ENCODE measurements at places on chromosomes 2 and 18.

GRCh38 chr2:99809259-99809900 lies 319.6 kb upstream of the REV1 start:
- peak; percentile 25 for DNase-seq

DNA sequence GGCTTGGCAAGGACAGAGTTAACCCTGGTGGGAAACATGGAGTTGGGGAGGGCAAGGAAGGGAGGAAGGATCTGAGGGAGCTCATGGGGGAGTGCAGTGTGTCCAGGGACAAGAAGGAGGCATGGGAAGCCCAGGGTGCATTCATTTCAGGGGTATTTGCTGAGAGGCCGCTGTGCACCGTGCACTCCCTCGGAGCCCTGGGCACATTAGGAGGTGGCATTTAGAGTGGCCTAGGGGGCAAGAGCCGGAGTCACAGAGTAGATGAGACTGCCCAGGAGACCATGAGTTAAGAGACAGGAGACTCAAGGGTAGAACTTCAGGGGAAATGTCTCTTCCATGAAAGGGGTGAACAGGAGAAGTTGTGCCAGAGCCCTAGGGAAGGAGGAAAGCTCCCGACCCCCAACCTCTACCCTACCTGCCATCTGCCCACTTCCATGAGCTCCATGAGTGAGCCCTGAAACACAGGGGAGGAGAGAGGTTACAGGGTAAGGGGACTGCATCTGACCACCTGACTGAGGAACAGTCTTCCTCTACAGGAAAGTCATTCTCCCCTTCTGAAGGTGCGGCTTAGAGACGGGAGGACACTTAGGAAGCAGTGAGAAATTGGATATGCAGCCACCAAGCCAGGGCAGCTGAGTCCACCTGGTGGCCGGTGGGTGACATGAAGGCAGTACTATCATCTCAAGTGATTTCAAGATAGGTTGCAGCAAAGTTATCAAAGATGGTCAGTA lies 58.5 kb upstream of the COPS8 start:
- DNase-seq, result peak; percentile 77

- no peak for DNase-seq
These were observed 125.0 kb downstream of the SETBP1 start for GRCh38 chr18:44805643-44806042.

- DNase-seq, result no peak
These were observed 21.4 kb downstream of the KIF3C start for GRCh38 chr2:25960920-25961319.

GRCh38 chr2:86078774-86079545 lies 26.7 kb downstream of the POLR1A start:
- no peak for DNase-seq

DNA sequence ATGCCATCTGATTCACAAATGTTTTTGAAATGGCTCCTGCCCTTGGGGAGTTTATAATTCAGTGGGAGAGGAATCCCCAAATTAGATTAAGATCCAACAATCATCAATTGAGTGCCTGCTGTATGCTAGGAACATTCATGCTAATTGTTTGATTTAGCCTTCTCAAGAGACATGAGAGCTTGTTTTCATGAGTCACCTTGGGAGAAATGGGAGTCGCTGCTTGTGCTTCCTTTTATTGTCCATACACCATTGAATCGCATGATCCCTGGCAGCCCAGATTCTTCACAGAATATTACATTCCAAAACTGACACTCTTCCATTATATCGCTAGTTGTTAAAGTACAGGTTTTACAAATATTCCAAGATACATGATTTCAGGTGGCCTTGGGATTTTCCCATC lies 106.0 kb upstream of the MAP3K20 start:
- DNase-seq, result no peak

DNA sequence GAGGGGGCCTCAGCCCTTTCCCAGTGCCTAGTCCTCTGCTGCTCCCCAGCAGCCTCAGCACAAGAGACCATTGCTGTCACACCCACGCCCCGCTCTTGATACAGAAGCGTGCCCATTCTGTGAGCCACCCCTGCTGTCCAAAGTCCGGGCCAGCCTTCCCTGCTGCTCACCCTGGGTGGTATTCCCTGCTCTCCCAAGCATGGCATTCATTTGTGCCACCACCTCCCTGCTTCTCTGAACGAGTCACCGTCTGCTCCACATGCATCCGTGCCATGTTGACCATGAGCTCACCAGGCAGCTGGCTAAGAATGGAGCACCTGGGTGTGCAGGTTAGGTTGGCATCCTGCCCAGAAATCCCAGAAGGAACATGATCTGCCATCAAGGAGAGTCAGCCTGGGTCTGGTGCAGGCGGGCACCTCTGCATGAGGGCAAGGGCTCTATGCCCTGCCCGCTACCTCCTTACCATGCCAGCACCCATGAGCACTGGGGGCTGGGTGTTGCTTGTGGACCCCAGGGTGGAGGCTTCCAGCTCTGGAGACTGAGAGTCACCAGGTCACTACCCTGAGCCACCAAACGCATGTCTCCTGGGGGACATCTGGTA lies 63.0 kb downstream of the TWIST2 start:
- DNase-seq, result no peak

DNA sequence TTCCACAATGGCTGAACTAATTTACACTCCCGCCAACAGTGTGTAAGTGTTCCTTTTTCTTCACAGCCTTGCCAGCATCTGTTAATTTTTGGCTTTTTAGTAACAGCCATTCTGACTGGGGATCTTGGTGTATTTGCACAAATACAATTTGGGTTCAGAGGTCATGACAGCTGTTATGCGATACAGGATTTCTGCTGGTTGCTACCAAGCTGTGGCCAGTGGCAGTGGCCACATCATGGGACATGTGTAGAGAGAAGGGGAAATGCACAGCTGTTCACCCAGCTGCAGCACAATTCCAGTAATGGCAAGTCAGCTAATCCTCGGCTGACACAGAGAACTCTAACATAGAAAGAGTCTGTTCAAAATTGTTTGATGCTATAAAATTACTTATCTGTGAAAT lies 21.0 kb upstream of the SELENOI start:
- DNase-seq, result no peak

DNA sequence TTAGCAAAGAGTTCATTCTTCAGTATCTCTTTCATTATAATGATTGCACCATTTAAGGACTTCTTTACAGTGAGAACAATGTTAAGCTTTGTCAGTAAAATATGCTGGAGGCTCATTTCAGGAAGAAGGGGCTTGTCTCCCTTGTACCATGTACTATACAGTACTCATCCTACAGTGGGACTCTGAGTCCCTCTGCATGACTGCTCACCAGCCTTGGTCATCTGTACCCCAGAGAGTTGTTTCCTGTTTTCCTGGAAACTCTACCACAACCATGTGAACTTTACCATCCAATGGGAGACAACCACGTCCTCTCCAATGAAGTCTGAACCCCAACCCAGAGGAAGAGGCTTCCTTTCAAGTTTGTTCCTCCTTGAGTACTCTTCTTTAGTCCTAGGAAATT lies 1171.1 kb upstream of the CRIM1 start:
- DNase-seq, result no peak

DNA sequence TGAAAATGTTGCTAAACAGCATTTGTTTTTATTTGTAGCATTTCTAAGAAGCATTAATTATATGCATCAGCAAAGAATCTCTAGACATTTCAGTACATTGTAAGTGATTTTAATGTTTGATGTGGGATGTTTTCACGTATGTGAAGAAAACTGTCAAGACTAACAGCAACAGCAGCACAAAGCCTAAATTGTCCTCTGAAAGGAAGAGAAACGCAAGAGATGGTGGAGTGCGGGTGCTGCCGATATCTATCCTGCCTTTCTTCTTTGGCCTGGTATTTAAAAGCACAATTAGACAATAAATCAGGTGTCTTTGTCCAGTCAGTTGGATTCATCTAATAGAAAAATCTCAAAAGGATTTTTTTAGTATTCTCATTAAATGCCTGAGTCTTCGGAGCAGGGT lies 3.1 kb downstream of the TWIST2 start:
- DNase-seq, result no peak

- no peak for DNase-seq
These were observed 66.9 kb upstream of the RBM44 start for GRCh38 chr2:237731663-237732062.

- DNase-seq, result no peak
These were observed 149.3 kb downstream of the GALNT1 start for GRCh38 chr18:35730691-35731370.

GRCh38 chr2:209726311-209726710 lies 45.3 kb upstream of the UNC80 start:
- no peak for DNase-seq

GRCh38 chr2:26299471-26300101 lies 46.4 kb upstream of the SELENOI start:
- peak; percentile 61 for DNase-seq

DNA sequence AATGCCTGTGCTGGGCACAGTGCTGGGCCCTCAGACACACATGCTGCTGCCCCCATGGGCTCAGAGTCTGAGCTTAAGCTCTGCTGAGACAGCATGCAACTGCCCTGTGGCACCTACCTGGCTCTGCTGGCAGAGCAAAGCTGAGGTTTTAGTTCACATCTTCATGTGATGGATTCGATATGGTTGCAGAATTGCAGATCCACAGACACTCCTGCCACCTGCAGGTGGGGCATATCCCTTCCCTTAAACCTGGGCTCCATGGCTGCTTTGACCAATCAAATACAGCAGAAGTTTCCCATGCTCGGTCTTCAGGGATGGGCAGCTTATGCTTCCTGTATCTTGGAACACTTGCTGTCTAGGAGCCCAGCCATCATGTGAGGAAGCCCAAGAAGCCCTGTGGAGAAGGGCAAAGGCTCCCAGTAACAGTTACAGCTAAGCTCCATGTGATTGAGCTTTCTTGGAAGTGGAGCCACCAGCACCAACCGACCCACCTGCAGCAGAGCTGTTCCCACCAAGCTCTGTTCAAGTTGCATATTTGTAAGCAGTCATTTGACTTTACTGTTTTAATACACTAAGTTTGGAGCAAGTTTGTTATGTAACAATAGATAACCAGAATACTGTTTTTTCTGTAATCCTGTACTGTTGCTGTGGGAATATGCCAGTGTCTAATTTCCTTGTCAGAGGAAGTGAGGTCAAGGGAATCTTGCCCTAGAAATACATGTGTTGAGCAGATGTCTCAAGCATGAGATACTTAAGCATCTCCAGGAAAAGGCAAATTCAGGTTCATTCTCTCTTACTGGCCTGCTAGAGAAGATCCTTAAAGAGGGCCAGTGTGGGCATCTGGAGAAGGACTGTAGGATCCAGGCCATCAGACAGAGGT lies 79.3 kb downstream of the SH3RF3 start:
- no peak for DNase-seq

- no peak for DNase-seq
These were observed 45.2 kb downstream of the PRKCE start for GRCh38 chr2:45696708-45697107.

- DNase-seq, result no peak
These were observed 937 bp downstream of the EGR4 start for GRCh38 chr2:73292316-73292905.

DNA sequence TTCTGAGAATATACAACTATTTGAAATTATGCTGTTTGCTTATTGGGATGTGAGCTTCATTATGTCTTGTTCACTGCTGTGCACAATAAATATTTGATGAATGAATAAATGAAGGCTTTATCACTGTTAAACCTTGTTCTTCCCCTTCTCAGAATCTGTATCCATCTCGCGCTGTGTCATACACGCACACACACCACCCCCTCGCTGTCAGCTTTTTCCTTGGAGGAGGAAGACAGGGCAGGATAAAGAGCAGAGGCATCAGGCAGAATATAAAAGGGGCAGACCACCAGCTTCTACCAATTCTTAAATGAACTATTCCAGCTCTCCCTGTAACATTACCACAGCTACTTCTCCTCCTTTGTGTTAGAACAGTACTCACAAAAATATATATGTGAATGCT lies 75.0 kb downstream of the CD226 start:
- DNase-seq, result no peak

GRCh38 chr2:85447222-85447585 lies 28.7 kb downstream of the SH2D6 start:
- no peak for DNase-seq

DNA sequence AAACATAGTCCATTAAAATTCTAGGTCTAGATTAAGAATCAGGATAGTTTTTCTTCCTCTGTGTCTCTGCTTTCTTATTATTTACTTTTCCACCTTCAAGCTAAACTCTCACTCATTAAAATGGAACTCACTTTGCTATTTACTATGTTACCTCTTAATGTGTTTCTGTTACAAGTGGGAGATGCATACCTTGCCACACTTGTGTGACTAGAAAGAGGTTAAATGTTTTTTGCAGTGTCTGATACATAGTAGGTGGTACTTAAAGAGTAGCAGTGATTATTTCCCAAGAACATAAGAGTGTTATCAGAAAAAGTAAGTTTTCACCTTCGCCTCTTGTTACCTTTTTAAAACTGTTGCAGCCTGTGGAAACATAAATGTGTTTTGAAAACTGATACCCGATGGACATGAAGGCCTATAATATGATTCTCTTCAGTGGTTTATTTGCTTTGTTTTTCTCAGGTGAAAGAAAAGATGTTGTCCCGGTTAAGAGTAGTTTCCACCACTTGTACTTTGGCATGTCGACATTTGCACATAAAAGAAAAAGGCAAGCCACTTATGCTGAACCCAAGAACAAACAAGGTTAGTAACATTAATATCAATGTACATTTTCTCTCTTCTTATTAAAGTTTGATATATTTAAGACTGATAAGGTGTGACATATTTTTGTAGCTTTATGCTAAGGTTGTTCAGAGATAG lies 16.6 kb downstream of the ME2 start:
- no peak for DNase-seq

- DNase-seq, result no peak
These were observed 38.5 kb upstream of the RND3 start for GRCh38 chr2:150526006-150526405.

- no peak for DNase-seq
These were observed 658.4 kb upstream of the FSHR start for GRCh38 chr2:49812730-49813129.

Measured in retina (tissue), 1 donor.